ENCODE measurements at places on chromosomes 6 and 20. TPM values are rescaled to one million over a fixed set of nuclear protein-coding genes. Genes with fewer than 3 reads are reported as not detected.

DNA sequence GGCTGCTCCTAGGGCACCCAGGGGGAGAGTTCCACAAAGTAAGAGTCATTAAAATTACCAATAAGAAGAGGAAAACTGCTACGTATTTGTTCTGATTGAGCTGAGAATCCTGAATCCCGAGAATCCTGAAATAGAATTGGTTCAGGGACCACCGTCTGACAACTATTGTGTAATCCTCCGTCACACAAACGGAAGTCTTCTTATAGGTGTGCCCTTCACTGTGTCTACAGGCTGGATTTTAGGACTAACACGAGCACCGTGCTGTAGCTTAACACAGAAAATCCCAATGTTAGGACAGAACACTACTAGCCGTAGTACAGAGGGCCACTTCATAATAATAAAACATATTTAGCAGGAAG, 50.6 kb upstream of the RNF182 start:
- DNase-seq, result no peak

- no peak for DNase-seq
These were observed 65.0 kb downstream of the FAM120B start for GRCh38 chr6:170371588-170371987.

Gene TRAPPC3L
- polyA plus RNA-seq, result not detected

Gene KCNK17
- polyA plus RNA-seq, result not detected

GRCh38 chr6:25596928-25597818, 54.8 kb upstream of the SCGN start:
- no peak for DNase-seq

Gene PROKR2
- not detected for polyA plus RNA-seq

DNA sequence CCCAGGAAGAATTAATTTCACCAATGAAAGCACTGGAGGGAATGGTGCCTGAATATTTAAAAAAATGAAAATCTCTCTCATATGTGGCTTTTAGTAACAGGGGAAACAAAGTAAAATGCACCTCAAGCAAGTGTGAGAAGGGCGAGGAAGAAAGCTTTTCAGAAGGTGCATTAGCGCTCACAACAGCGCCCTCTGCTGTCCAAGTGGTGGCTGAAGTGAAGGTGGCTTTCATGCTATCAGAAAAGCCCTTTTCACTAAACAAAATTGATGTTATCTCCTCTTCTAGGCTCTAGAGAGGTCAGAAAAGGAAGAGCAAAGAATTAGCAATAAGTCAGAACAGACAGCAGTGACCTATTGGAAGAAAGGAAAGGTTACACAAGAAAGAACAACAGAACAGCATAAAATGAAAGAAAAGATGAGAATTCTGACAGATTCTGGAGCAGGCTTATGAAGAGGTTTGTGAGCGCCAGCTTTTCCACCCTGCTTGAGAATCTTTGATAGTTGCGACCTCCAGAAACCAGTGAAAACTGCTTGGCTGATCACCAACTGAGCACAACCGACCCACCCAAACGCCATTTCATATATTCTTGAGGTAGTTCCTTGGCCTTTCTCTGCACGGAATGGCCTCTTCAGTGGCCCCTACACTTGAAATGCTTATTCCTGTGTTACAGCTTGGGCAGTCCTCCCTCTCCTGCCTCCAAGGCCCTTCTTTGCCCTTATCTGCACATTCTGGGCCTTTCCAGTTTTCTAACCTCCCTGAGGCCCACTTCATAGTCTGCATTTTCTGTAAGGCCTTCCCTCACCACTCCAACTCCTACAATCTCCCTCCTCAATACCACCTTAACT, 45.3 kb downstream of the SMLR1 start:
- peak; percentile 80 for DNase-seq

Gene OTOR
- polyA plus RNA-seq, result not detected

Gene ZNF831
- under 0.01 TPM for polyA plus RNA-seq

Gene LRRC73
- polyA plus RNA-seq, result 0.47 TPM

GRCh38 chr6:21856844-21857243, 263.3 kb downstream of the SOX4 start:
- no peak for DNase-seq

DNA sequence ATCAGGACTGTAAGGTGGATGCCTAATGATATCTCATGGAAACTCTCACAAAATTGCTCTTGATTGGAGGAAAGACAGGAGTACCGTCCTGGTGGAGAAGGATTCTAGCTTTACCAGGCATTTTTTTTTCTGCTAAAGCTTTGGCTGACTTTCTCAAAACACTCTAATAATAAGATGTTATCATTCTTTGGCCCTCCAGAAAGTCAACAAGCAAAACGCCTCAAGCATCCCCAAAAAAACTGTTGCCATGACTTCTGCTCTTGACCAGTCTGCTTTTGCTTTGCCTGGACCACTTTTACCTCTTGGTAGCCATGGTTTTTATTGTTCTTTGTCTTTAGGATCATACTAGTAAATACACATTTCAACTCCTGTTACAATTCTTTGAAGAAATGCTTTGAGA, 55.5 kb upstream of the RUNX2 start:
- DNase-seq, result no peak

GRCh38 chr6:139515511-139515910, 141.1 kb upstream of the CITED2 start:
- no peak for DNase-seq

DNA sequence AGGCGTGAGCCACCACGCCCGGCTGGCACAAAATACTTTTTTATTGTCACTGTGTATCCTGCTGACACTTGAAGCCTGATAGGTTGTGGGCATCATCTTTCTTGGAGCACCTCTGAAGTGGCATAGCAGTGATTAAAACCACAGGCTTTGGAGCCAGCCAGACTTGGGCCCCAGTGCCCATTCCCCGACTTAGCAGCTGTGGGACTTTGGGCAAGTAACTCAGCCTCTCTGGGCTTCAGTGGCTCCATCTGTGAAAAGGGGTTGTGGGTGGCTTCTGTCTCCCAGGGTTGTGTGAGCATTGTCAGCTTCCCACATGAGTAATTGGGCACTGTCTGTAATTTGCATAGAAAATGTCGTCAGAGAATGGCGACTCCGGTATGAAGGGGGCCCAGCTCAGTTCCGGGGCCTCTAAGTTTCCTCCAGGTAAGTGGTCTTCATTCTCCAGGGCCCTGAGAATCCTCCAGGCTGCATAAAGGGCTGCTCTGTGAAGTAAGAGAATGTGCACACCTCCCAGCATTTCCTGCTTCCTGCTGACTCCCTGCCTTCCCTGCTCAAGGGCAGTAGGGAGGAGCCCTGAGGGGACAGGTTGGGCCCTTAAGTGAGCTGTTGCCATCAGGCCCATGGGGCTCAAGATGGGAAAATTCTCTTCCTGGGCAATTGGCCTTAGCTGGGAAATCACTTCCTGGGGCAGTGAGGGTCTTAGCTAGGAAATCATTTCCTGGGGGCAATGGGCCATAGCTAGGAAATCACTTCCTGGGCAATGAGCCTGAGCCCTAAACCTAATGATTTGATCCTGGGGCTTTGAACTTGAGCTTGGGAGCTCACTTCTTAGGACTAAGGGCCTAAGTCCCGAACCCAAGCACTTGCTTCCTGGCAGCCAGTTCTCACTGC, 27.2 kb downstream of the ARHGAP40 start:
- no peak for DNase-seq

DNA sequence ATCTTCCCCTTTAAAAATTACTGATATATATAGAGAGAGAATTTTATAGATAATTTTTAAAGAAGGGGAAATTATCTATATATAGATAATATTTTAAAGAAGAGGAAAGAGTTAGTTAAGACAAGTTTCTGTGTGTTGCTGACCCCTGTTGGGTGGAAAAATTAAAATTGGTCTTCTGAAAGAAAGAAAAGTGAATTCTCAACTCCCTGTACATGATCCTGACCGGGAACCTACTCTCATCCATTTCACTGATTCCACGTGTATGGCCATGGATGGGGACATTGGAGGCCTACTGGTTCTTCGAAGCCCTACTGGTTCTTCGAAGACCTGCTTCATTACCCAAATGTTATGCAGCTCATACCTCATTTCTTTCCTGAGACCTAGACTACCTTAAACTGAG, 53.0 kb upstream of the TCF21 start:
- DNase-seq, result no peak

DNA sequence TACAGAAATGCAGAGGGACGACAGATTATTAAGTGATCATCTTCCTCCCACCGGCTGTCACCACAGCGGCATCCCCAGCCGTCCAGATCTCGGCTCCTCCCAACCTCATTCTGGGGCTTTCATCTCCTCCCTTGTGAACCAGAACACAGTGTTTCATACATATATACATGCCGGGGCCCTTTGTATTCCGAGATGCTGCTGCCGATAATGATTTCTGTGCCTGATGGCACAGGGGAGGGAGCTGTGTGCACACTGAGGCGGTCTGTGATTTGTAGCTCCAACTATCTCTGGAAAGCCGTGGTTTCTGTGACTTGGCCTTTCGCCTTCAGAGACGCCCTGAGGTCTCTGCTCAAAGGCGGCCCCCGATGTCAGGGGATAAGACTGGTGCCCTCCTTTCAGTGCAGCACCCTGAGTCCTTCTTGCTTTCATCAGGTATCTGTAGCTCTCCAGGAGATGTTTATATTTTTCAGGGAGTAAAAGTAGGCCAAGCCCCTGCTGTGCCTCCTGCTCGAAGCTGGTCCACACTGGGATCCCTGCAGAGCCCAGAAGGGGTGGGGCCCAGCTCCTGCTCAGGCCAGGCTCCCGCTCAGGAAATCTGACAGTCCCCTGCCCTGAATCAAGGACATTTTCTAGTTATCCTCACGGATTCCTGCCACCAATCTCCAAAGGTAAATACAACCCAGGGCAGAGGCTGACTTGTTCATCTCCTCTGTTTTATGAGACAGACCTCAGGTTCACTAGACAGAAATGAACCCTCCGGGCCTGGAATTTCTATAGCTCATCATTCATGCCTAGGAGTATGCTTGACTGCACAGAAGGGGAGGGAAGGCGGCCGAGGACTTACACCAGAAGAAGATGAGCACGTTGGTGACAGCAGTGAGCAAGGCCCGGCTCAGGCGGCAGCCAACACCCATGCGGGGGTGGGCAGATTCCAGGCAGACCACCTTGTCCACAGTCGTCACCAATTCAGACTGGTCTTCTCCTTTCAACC, 11.2 kb downstream of the LEMD2 start:
- DNase-seq, result no peak

DNA sequence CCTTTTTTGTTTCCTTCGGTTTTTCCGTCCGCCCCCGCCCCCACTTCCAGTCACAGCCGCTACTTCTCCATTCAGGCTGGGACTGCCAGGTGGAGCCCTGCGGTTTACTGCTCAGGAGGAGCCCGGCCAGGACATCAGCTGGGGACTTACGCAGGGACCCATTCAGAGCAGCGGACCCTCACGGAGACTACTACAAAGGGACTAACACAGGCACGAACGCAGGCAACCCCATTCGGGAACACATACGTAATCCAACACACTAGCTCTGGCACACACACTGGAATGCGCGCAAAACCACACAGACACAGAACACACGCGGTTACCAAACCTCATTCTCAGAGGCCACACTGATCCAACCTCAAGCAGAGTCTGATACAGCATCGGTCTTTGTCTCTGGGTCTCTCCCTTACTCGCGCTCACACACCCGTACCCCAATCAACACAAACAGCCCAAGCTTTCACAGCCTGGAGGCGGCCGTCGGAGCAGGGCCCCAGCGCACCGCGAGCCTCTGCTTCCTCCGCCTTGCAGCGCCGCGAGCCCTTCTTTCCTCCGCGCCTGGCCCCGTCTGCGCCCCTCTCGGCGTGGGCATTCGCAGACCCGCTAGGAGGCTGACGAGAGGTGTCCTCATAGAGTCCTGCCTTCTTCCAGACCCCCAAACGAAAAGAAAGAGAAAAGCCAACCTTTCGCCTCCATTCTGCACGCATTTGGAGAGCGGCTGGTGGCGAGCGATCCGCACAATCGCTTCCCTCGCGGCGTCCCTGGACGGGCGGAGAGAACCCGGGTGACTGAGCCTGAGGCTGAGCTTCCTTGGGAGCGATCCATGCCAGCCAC, 1.1 kb upstream of the SLC32A1 start:
- DNase-seq, result no peak

Gene FAM83B
- polyA plus RNA-seq, result 5.1 TPM

Gene ZBTB2
- polyA plus RNA-seq, result 8.6 TPM

Gene THEMIS
- 0.60 TPM for polyA plus RNA-seq

DNA sequence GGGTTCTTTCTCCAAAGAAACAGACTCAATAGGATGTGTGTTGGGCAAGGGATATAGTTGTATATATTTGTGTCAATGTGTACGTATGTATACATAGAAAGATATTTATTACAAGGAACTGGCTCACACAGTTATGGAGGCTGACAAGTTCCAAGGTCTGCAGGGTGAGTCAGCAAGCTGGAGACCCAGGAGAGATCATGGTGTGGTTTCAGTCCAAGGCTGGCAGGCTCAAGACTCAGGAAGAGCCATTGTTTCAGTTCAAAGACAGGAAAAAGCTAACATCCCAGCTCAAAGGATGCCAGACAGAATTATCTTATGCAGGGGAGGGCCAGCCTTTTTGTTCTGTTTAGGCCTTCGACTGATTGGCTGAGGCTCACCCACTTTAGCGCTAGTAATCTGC, 89.9 kb upstream of the RALGAPA2 start:
- no peak for DNase-seq

- peak; percentile 75 for DNase-seq
These were observed 31.5 kb downstream of the NINL start for GRCh38 chr20:25553819-25554296.

Gene SOX4
- polyA plus RNA-seq, result 6.2 TPM

DNA sequence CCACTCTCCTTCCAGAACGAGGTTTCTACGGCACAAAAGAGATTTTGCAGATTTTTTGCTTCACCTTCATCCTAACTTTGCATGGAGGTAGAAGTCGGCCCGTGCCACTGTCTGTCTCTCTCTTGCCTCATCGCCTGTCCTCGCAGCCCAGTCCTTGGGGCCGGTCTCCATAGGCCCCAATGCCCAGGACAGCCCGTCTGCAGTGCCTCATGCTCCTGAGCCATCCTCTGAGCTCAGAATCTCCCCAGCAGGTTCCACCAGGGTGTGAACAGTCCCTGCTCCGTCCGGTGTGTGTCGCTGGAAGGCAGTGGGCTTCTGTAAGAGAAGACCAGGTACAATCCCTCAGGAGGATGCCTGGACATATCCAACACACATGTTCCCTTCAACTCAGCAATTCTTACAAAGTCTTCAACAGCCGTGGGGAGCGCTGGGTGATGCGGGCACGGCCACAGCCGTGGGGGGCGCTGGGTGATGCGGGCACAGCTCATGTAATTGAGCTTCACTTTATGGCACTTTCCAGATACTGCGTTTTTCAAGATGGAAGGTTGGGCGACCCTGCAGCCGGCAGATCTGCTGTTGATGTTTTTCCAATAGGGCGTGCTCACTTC, 231.9 kb downstream of the DLL1 start:
- peak; percentile 60 for DNase-seq

DNA sequence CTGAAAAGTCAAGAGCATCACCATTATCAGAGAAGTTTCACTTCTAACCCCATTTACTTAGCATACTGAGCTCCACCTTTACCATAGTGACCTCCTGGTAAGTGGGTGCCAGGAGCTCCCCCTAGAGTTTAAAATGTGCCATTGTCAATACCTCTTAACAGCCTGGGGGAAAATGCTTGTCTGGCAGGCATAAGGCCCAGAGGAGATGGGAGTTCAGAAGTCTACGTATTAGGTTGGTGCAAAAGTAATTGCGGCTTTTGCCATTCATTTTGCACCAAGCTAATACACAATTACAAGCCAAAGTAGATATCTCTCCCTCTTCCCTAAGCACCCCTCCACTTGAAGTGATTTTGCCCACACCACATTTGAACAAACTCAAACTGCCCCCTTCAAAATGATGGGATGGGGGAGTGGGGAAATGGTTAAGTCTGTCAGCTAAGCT, 919.0 kb downstream of the KIF16B start:
- DNase-seq, result no peak
